Upper lobe of left lung (tissue), 6 donors: ENCODE measurements at places on chromosomes 2 and 18. TPM values are rescaled to one million over a fixed set of nuclear protein-coding genes. Genes with fewer than 3 reads are reported as not detected.

Gene GALR1
- not detected for total RNA-seq

Gene KCNF1
- not detected for total RNA-seq

Gene ANKRD36B
- total RNA-seq: 211 TPM

Gene FBXO36
- total RNA-seq: 4.1 TPM

Gene LIMS1
- 58.8 TPM for total RNA-seq
